ENCODE measurements at places on chromosomes 5 and 9.

GRCh38 chr9:120531683-120532300, 48.2 kb downstream of the CDK5RAP2 start:
- no peak for DNase-seq

- DNase-seq, result no peak
Observed at GRCh38 chr9:882416-882924, 41.0 kb downstream of the DMRT1 start.

GRCh38 chr5:121726991-121727390, 124.7 kb upstream of the FTMT start:
- no peak for DNase-seq

DNA sequence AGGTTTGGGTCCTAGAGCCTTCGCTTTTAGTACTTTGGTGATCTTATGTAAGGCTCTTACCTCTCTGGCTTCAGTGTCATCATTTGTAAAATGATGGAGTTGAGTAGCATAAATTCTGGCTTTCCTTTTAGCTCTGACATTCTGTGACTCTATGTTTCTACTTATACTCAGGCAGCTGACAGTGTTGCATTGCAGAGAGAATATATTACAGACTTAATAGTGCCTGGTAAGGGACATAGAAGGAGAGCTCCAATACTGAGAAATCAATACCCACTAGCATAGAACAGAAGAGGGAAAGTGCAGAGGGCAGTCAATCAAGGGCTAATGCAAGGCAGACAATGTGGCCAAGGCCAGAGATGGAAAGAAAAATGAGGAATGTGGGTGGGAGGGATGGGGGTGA, 371.4 kb upstream of the TLE4 start:
- no peak for DNase-seq

- DNase-seq, result no peak
Observed at GRCh38 chr9:3502560-3503398, 23.0 kb downstream of the RFX3 start.

DNA sequence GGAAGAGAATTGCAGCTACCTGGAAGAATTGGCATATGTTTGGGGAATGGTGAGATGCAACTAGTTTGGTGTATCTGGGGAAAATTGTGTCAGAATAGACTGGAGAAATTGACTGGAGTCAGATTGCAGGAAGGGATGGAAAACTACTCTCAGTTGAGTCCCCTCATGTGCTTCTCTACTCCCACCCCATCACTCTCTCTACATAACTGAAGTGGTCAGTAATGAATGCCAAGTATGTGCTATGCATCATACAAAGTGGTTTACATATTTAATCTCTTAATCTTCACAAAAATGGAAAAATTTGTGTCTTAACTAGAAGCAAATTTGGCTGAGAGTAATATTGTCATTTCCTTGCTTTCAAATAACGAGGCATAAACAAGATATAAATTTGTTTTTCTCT, 146.4 kb upstream of the TNC start:
- no peak for DNase-seq
